ENCODE measurements at places on chromosomes 16 and 17. TPM values are rescaled to one million over a fixed set of nuclear protein-coding genes. Genes with fewer than 3 reads are reported as not detected.

SECTM1 gene
- total RNA-seq: 49.5 TPM

NARF gene
- total RNA-seq: 38.3 TPM

ALDH3A1 gene
- 14.4 TPM for total RNA-seq

DNA sequence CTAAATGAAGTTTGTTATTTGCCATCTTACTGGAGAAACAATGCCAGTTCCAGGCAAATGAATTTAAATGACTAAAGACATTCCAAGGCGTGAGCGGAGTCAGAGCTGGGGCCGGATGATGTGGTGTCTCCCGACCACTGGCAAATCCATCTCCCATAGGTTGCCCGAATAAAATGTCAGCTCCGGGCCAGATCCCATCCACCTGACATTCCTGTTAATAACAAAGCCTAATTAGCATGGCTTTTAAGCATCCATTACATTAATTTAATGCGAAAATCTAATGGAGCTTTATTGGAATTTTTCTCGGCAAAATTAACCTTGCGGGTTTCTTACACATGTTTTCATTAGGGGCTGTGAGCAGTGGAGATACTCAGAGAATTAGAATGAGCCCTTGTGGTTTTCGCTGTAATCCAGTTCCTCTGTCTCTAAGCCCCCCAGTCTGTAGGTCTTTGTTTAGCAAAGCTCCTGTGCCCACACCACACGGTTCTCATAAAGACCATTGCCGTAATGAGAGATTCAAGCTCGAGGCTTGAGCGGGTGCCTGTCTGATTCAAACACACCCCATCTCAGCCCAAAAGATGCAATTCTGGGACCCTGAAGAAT lies 123.3 kb downstream of the CCT6B start:
- no peak for DNase-seq

DNA sequence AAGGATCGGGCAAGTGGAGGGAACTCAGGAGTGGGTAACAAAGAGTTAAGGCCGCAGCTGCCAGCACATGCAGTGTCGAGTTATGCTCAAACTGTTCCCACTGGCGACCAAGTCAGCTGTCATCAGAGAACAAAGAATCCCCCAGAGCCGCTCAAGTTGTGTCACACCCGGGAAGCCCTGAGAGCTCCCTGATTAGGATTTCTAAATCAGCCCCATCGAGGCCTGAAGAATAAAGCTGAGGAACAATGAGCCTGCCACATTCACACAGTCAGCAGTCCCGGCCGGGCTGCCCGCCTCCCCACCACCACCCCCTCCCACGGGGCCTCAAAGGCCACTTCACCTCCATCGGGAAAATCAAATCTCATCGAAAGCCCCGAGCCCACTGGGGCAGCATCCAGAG lies 84.5 kb downstream of the SOX9 start:
- DNase-seq: no peak

DNA sequence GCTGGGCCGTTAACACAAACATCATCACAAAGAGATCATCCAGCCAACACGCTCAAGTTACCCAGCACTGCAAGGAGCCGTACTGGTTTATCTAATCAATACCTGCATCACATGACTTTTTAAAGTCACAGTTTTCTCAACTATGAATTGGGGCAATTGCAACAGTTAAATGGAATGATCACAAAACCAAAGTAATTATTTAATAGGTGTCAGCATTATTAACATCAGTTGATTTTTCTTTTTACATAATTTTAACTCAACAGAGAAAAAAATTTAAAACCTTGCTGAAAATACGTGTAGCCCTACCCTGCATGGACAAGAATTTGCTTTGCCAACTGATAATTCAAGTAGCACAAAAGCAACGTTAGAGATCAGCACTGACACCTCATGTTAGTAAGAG lies 95.7 kb upstream of the SOX9 start:
- DNase-seq: no peak

- no peak for DNase-seq
These were observed 63.6 kb downstream of the VMP1 start for GRCh38 chr17:59771093-59771492.
